GM12878 (cell line): ENCODE measurements at places on chromosomes 2 and 18.

DNA sequence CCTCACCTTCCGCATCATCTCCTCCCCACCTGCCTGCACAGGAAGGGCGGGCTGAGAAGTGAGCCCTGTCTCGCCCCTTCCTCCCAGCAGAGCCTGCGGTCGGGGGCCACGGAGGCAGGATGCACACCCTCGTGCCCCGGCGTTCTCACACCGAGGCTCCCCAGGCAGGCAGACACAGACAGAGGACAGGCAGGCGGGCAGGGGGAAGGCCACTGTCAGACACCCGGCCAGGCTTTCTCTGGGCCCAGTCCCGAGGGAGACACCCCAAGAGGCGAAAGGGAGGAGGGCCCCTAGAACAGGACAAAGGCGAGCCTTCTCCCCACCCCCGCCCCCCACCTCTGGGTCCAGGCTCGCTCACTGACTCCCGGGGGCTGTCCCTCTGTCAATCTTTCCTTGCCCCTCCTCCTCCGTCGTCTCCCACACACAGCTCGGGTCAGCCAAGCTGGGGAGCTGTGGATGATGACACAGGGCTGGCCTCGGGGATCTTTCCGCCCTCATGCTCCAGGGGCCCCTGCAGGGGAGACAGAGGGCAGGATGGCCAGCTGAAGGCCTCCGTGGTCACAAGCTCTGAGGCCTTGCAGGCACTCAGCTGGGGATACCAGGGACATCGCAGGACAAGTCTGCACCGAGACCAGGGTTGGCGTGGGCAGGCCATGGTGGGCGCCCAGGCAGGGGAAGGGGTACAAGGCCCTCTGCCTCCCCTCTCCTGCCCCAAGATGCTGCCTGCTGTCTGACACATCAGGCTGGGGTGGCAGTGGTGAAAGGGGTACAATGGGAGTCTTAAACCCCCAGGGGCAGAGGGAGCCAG, 24.9 kb downstream of the BIN1 start:
- no peak for DNase-seq

DNA sequence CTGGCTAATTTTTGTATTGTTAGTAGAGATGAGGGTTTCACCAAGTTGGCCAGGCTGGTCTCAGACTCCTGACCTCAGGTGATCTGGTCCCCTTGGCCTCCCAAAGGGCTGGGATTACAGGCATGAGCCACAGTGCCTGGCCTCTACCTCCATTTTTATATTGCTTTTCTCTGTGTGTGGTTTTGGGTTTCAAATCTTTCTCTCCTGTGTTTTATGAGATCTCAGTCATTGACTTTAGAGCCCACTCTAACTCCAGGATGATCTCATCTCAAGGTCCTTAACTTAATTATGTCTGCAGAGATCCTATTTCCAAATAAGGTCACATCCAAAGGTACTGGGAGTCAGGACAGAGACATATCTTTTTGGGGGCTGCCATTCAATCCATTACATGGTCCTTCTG, 24.7 kb downstream of the ARL4C start:
- DNase-seq = no peak

DNA sequence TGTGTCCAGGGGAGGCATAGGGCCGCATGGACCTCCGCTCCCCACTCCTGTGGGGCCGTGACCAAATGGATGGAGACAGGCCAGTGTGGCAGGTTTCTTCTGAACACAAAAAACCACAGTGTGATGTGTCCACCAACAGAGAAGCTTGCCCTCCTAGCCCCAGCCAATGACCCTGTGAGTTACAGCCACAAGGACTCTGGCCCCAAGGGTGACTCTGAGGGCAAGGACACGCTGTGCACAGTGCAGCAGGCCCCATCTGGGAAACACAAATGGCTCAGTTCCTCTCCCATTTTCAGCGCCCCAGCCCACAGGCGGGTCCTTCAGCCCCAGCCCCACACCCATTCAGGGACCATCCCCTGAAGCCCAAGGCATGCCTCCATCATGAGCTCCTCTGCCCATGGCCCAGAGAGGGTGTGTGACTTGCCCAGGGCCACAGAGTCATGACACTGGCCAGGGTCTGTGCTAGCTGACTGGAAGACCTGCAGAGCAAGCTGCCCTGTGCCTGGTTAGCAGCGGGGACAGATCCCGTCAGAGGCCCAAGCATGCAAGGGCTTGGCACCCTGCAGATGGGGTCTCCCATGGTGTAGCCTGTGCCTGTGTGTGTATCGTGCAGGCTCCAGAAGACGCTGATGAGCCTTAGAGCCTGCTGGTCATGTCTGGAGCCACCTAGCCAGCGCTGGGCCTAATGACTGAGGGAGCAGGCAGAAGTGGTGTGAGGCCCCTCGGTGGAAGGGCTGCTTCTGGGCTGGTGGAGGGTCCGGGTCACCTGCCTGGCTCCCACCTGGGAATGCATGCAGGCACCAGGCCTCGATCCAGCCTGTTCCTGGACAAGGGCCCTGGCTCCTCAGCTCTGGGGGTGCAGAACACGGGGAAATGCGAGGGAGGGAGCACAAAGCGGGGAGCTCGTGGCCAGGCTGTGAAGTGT, 47.7 kb downstream of the HS6ST1 start:
- no peak for DNase-seq

DNA sequence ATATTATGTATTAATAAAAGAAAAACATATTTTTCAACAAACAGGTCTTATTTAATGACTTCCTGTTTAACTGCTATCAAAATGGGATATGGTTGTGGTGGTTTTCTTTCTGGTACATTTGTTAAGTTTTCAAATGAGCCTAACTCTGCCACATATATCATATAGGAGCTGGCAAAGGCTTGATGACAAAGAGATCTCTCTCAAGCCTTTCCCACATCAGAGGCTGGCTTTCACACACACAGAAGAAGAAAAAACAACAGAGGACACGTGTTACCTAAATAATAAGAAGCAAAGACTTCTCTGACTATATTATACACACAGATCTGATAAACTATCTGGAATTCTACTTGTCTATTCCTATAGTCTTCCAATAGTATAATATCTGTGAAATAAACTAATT, 46.1 kb downstream of the CFAP36 start:
- DNase-seq = no peak

GRCh38 chr18:74689251-74689650, 91.6 kb downstream of the ZNF407 start:
- no peak for DNase-seq

DNA sequence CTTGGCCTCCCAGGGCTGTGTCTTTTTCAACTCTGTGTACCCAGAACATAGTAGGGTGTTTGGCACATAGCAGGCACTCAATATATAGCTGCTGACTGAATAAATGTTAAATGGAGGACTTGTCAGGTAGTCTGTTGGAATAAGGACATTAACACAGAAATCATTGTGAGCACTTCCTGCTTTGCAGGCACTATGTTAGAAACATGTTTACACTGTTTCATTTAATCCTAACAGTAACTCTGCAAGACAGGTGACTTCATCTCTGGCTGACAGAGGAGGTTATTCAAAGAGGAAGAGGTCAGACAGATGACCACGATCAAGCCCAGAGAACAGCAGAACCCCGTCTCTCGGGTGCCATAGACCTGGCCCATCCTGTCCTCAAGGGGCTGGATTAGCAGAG, 28.0 kb upstream of the PIEZO2 start:
- no peak for DNase-seq

- DNase-seq = no peak
These were observed 280.1 kb upstream of the SALL3 start for GRCh38 chr18:78699499-78699898.

DNA sequence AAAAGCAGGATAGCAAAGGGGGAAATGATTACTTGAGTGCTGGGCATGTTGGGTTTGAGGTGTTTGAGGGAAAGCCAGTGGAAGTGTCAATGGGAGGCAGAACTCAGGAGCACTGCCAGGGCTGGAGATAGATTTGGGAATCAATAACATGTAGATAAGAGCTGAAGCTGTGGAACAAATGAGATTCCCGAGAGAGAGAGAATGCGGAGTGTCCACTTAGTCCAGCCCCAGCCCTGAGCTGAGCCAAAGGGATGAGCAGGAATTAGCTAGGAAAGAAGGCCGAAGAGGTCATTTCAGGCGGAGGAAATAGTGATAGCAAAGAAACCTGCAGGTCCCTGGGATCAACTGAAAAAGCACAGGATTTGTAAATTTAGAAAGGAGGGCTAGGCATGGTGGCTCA, 21.2 kb upstream of the YES1 start:
- no peak for DNase-seq

GRCh38 chr2:54261537-54261936, 5.5 kb upstream of the TSPYL6 start:
- DNase-seq = no peak

DNA sequence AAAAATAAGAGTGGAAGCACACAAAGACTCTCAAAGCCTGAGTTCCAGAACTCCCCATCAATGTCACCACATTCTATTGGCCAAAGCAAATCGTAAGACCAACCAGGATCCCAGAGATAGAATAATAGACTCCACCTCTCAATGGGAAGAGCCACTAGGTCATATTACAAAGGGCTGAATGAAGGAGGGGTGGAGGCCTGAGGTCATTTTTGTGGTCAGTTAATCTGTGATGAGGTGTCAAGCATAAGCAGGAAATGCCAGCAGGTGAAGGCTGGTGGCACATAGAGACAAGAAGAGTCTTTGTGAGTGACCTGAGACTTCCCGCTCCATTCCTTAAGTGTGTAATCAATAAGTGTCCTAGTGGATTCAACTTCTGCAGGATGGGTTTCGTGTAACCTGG, 144.3 kb downstream of the TFCP2L1 start:
- no peak for DNase-seq

- no peak for DNase-seq
These were observed 356.6 kb downstream of the SPAG16 start for GRCh38 chr2:213640738-213641425.

DNA sequence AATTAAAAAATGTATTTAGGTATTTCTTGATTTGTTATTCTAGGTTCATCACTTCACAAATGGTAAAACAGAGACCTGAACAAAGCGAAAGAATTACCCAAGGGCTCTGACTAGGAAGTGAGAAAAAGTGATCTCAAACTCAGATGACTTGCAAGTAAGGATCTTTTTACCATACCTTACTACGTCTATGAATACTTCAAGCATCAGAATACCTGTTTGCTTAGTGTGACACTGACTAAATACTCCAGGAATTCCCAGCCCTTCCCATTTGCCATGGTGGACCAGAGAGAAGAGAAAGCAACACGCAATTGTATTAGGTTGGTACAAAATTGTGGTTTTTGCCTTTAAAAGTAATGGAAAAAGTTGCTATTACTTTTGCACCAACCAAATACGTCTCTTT, 35.8 kb upstream of the FIGN start:
- DNase-seq = no peak

DNA sequence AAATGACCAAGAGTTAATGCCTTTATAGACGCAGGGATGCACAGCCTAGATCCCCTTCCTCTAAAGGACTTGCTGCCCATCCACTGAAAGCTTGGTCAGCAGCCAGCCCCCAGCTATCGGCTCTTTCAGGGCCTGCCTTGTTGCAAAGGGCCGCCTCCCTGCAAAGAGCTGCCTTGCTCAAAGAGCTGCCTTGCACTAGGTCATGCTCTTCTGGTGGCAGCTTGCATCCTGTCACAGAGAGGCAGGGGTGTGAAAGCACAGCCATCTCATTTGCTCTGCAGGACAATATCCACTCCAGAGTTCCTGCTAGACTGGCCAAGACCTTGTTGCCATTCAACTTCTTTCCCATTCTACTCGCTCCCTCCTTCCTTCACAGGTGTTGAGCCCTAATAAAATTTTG, 137.1 kb downstream of the MCFD2 start:
- DNase-seq = no peak

GRCh38 chr2:232260075-232260474, 118.5 kb upstream of the ALPP start:
- no peak for DNase-seq

GRCh38 chr2:110116033-110116710, 550 bp upstream of the MALL start:
- no peak for DNase-seq

GRCh38 chr2:159187106-159187505, 99.4 kb downstream of the WDSUB1 start:
- no peak for DNase-seq

- no peak for DNase-seq
These were observed 676 bp downstream of the KLHL23 start for GRCh38 chr2:169734169-169734847.

DNA sequence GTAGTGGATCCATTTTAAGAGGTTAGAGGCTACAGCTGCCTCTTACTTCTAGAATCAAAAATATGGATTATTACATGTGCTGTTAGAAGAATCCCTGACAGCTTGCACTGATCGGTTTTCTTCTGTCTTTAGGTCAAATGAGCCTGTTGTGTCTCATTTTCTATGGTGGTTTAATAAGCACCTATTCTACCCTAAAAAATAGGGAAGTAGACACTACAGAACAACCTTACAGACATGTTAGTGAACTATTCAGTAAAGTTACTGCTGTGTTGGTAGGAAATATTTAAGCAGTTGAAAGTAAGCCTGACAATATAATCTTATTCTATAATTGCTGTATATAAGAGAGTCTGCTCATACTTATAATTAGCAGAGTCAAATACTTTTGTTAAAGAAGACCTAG, 168.5 kb upstream of the NOSTRIN start:
- DNase-seq = no peak

GRCh38 chr2:109438773-109439389, 174.9 kb downstream of the SEPTIN10 start:
- DNase-seq = no peak

DNA sequence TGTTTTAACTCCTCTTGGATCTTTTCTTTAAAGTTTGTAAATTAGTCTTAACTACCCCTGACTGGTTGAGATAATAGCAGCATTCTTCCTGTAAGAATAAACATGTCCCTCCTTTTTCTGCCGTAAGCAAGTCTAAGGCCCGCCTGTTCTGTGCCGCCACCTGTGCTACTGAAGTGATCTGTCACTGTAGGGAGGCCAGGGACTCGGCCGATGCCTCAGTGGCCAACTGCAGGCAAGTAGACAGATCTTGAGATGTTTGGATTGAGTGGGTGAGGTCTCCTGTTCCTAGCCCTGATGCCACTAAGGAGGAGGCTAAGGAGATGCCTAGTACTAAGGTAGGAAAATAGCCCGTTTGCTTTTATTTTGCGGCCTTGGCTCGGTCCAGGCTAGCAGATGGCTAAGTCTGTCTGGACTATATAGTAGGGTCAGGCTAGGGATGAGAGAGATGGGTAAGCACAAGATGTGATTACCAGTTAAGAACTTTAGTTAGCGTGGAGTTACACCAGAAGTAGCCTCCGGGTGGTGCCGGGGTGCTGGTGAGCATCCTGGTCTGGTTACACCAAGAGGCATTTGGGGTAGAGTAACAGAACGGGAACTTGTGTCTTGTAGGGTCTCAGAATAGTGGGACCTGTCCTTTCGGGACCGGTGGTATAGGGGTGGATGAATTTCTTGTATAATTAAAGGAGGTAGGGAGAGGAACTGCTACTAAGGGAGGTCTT, 584.2 kb downstream of the SUCLG1 start:
- no peak for DNase-seq

GRCh38 chr2:69584127-69584889, 59.2 kb downstream of the AAK1 start:
- DNase-seq = no peak

- DNase-seq = no peak
These were observed 57.8 kb downstream of the ADD2 start for GRCh38 chr2:70710038-70710690.

- DNase-seq = no peak
These were observed 81.1 kb upstream of the NYAP2 start for GRCh38 chr2:225318440-225318839.

GRCh38 chr2:54602736-54603322, 120.6 kb upstream of the EML6 start:
- DNase-seq = no peak

- DNase-seq = no peak
These were observed 21.8 kb downstream of the NDUFB3 start for GRCh38 chr2:201093573-201093972.

GRCh38 chr2:72156872-72157271, 9.2 kb upstream of the CYP26B1 start:
- DNase-seq = no peak
